ENCODE measurements at places on chromosomes 1 and 21.

- DNase-seq: no peak
Observed at GRCh38 chr1:229696385-229696784, 70.3 kb downstream of the URB2 start.

- no peak for DNase-seq
Observed at GRCh38 chr1:66351913-66352312, 182.0 kb upstream of the SGIP1 start.

- no peak for DNase-seq
Observed at GRCh38 chr1:206859082-206859521, 6.3 kb upstream of the IL20 start.

GRCh38 chr1:219120624-219121544 is 52.8 kb upstream of the LYPLAL1 start:
- no peak for DNase-seq

- no peak for DNase-seq
Observed at GRCh38 chr1:26027716-26028489, 6.3 kb downstream of the EXTL1 start.
